T-helper 2 cell (primary cell): ENCODE measurements at places on chromosomes 4 and X.

- DNase-seq: peak; percentile 10
These were observed 76.0 kb downstream of the INTS6L start for GRCh38 chrX:135596495-135596894.

- no peak for DNase-seq
These were observed 2.0 kb upstream of the CXCL9 start for GRCh38 chr4:76009311-76009710.

DNA sequence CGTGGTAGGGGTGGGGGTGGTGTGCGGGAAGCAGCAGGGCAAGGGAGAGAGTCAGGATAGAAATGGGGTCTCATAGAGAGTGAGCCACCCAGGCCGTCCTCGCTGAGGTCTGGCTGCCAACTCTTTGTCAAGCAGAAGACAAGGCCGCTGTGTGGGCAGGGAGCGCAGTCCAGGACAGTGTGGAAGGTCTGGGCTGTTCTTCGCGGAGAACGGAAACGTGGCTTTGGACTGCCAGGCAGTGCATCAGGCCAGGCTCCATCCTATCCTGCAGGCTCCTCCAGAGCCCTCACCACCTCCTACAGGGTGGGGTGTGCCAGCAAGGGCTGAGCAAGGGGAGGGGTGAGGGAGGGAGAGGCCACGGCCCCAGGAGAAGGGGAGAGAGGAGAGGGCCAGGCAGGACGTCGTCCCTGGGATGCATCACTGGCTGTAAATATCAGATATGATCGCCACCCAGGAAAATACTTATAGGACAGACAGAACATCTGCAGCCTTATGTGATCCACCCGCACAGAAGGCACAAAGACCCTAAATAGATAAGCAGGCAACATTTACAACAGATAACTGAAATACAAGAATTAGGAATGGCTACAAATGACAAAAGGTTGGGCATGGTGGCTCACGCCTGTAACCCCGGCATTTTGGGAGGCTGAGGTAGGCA lies 85.3 kb downstream of the ABLIM2 start:
- no peak for DNase-seq

DNA sequence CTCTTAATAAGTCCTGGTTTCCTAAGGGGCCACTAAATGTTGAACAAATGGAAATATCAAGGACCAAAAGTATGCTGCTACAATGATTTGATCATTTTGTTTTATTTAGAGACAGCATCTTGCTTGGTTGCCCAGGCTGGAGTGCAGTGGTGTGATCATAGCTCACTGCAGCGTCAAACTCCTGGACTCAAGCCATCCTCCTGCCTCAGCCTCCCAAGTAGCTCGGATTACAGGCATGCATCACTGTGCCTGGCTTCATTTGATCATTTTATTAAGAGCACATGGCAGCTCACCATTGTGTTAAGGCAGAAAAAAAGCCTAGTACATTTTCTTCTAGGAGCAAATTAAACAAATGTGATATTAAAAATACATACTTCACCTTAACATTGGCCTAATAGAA lies 52.7 kb downstream of the DCLK2 start:
- DNase-seq: no peak

- no peak for DNase-seq
These were observed 44.4 kb downstream of the METTL14 start for GRCh38 chr4:118729287-118730286.

DNA sequence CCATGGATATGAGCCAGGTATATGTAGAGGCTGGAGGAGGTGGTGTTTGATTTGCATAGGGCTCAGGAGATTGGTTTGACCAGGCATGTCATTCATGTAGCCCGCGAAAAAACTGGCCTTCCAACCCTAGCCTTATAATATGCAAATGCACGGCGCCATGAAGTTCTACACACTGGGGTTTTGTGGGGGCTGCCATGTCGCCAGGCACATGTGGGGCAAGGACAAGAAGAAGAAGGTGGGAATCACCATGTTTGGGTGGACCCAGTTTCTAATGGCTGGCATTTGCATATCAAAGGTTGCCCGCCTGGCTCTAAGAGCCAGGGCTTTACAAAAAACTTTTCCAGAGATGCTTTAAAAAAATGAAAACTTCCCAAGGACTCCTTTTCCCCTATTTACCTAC lies 1251.0 kb downstream of the PCDH18 start:
- DNase-seq: no peak

DNA sequence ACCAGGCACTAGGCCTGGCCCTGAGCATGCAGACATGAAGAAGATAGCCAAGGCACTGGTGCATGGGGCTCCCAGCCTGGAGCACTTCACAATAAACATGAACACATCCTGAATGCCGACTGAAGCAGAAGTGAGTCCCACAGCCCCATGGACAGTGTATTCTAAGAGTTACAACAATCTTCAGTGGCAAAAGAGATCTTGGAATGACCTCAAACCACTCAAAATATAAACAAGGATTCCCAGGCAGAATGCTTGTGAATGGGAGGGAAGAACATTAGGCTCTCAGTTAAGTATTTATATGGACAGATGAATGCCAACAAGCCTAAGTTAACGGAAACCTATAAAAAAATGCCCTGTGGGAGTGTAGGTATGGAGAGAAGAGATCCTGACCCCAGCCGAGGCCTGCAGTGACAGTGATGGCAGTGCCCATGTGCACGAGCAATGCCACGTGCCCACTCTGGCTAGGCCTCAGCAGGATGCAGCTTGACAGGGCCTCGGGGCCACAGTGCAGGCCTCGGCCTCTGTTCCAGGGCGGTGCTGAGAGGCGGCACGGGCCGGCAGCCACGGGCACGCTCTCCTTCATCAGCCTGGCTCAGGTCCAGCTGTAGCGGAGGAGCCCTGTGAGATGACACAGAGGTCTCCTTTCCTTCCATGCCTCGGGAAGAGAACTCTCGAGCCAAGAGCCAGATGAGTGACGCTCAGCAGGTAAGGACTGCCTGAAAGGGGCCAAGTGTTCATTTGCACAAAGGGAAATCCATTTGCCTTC lies 49.2 kb downstream of the IRF2 start:
- no peak for DNase-seq

- peak; percentile 84 for DNase-seq
These were observed 50.2 kb downstream of the DDX3X start for GRCh38 chrX:41384051-41384705.

DNA sequence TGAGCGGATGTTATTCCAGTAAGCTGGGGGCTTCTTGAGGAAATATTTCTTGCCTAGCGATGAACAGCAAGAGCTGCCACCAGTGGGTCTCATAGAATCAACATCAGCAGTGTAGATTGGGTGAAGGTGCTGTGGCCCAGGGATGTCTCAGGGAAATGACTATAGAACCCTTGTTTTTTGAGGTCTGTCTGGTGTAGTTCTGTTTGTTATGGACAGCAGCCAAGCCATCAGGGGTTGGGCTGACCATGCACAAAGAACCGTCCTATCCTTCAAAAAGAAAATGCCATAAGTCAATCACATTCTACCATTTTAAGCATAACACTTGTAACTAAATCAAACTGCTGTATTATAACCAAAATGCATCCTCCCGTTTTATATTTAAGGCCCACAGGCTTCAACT lies 17.3 kb upstream of the C1GALT1C1 start:
- no peak for DNase-seq

- no peak for DNase-seq
These were observed 79.6 kb downstream of the MAPK10 start for GRCh38 chr4:86280246-86280645.

GRCh38 chrX:10555846-10556245 lies 64.5 kb downstream of the MID1 start:
- DNase-seq: no peak
